ENCODE measurements at places on chromosomes 12 and 14. TPM values are rescaled to one million over a fixed set of nuclear protein-coding genes. Genes with fewer than 3 reads are reported as not detected.
A peak's percentile ranks its signal among the peaks of the same experiment; 100 is the strongest.

B3GNT4 gene
- 0.12 TPM for polyA plus RNA-seq

SCNN1A gene
- polyA plus RNA-seq = 0.26 TPM

DNA sequence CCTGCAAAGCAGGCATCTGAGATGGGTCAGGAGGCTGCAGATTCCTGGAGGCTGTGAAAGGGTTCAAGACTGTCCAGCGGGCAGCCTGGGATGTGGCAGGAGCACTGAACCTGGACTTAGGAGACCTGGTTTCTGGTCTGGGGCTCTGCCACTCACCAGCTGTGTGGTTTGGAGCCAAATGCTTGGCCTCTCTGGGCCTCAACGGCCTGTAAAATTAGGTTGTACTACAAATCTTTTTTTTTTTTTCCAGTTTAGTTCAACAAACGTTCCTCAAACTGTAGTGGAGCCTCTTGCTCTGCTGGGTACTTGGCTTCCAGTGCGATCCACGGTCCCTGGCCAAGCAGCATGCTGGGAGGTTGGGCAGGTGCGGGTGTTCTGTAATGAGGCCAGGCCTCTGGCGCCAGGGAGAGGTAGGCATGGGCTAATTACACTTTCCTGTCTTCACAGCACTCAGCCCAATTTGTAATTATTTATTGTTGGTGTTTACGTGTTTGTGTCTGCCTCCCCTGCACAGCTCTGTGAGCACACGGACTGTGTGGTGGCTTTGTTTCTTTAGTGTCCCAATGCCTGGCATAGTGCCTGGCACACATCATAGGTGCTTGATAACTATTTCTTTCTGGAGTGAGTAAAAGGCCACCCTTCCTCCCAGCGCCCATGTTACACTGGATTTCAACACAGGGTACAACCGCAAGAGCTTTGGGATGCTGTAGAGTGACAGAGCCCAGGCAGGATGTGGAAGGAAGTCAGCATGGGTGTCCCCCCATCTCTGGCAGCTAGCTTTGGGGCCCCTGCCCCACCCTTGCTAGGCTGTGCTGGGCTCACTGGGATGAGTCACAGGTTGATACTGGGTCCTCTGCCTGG is 5.8 kb upstream of the KRT80 start:
- no peak for DNase-seq

VASH1 gene
- polyA plus RNA-seq = 6.0 TPM

GRCh38 chr12:125676366-125676765 is 611.1 kb downstream of the AACS start:
- no peak for DNase-seq

OAS2 gene
- 0.21 TPM for polyA plus RNA-seq

OLR1 gene
- polyA plus RNA-seq = 13.0 TPM

- DNase-seq = no peak
These were observed 162.1 kb downstream of the ADCK1 start for GRCh38 chr14:77961847-77962580.

- DNase-seq = no peak
These were observed at the start of gene LHX5 for GRCh38 chr12:113471619-113472171. Gene LHX5, minus strand, starts transcription at chr12:113471871. Its CDS starts 373 bp downstream, at chr12:113471498.

TTC9 gene
- polyA plus RNA-seq = 0.04 TPM

- DNase-seq = peak; percentile 75
These were observed 5.2 kb downstream of the P2RX4 start for GRCh38 chr12:121214855-121215745.

DNA sequence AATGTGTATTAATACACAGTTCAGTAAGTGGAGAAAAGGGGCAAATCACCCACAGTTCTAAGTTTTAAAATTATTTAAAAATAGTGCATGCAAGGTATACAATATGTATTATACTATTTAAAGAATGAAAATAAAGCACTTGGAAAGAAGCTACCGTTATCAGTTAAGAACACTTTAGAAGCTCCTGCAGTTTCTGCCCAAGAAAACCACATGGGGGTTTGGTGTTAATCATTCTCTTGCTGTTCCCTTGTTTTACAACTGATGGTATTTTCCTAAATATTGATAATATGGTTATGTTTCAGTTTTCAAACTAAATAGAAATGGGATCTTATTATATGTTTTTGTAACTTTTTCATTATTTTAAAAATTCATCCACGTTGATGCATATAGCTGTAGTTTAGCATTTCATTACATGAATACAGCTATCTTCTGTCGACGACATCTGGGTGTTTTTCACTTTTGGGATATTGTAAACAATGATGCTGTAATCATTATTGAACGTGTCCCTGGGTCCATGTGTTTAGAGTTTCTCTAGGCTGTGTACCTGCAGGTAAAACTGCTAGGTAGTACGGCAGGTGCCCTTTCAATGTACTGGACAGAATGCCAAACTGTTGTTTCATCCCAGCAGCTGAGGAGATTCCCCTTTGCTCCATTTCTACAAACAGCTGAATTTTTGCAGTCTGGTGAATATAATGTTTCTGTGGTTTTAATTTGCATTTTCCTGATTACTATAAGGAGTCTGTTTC is 64.1 kb downstream of the APPL2 start:
- no peak for DNase-seq

GRCh38 chr14:104567957-104568225 is 11.7 kb upstream of the C14orf180 start:
- DNase-seq = no peak

DNA sequence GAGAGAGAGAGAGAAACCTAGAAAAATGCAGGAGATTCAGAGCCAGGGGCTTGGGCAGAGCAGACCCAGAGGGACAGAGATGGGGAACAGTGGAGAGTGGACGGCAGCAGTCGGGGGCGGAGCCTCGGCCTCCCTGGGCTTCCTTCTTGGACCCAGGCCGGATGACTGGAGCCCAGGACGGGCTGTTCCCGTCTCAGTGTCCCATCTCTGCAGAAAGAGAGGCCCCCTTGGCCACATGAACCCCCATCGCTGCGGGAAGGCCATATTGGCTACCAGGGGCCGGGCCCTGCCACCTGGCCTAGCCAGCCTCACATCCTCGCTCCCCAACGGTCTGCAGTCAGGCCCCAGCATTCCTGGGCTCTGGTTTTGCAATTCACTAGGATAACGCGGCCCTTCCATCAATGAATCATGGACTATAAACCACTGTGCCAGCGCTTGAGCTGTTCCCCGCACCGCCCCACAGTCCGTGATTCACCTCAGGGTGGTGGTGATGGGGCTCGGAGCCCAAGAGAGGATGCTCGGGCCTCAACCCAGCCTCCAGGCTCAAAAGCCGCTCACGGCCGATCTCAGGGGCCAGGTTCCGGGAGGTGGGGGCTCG is 116.5 kb downstream of the RFLNA start:
- peak; percentile 89 for DNase-seq

ARHGDIB gene
- 8.9 TPM for polyA plus RNA-seq

GRCh38 chr12:55937981-55938380 is 7.0 kb downstream of the DGKA start:
- no peak for DNase-seq

DNA sequence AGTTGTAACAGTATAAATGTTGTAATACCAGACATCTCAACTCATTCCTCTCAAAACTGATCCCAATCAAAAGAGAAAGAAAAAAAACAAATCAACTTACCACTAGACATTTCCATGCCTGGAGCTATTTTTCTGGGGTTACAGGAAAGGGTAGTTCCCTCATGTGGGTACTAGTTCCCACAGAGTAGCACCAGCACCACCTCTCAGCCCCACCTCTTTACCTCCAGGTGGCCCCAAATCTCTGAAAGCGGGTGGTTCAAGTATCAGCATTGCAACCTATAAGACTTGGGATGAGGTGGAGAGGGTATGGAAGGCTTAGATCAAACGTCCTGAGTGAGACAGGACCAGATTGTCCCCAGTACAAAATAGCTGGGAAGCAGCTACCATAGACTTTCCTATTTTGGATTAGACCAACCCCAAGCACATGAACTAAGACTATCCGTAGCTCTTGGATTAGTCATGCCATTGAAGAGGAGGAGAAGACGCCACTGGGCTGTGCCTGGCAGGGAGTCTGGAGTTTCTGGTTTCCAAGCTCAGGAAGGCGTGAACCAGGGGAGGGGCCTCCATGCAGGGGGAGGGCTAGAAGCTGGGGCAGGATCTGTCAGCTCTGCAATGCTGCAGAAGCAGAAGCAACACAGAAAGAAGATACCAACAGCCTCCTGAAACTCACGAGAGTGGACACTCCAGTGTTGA is at the start of gene SLC39A2:
Gene SLC39A2 (plus strand): TSS at position 620 of the 693 bp plus-strand sequence. CDS start 154 bp downstream, outside the sequence.
- DNase-seq = no peak

GRCh38 chr12:76266797-76267196 is 81.4 kb downstream of the BBS10 start:
- DNase-seq = peak; percentile 73

DNA sequence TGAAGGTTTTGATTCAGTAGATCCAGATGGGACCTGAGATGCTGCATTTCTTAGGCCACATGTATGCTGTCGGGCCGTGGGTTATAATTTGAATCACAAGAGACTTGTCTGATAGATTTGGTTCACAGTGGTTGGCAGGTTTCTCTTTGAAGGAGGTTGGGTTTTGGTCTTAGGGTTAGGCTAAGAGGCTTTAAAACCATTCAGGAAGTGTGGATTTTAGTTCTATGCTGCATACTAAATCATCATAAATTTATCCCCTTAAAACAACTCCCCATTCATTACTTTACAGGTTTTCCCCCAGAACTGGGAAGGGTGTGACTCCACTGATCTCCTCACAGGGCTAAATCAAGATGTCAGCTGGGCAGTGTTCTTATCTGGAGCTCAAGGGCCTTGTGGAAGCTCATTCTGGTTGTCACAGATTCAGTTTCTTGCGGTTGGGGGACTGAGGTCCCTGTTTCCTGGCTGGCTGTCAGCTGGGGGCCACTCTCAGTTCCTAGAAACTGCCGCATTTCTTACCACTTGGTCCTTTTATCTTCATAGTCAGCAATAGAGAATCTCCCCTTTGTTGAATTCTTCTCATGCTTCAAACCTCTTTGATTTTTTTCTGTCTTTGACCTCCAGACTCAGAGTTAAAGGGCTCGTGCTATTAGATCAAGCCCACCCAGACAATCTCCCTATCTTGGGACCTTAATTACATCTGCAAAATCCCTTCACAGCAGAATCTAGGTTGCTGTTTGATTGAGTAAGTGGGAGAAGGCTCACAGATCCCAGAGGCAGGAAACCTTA is 20.6 kb upstream of the PCNX1 start:
- DNase-seq = no peak

GRCh38 chr14:78227248-78228077 is 57.3 kb downstream of the NRXN3 start:
- no peak for DNase-seq

DNA sequence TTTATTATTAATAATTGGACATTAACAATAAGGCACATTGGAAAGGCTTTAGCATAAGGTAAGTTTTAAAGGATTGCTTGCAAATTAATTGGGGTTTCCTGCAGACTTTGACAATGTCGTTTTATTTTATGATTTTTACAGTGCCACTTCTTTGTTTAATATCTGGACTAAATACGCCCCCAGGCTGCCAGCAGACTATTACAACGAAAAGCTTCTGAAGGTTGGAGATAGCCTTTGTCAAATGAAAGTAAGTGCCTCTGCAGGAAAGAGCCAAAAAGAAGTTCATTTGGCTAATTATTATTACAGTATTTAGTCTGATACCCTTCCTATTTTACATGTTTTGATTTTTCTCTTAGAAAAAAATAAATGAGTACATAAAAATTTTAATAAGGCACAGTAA is 11.3 kb downstream of the CFAP54 start:
- no peak for DNase-seq
